ENCODE measurements at places on chromosomes 7 and 10.

- no peak for DNase-seq
Measured at GRCh38 chr10:104080762-104081161, 4.9 kb downstream of the COL17A1 start.

DNA sequence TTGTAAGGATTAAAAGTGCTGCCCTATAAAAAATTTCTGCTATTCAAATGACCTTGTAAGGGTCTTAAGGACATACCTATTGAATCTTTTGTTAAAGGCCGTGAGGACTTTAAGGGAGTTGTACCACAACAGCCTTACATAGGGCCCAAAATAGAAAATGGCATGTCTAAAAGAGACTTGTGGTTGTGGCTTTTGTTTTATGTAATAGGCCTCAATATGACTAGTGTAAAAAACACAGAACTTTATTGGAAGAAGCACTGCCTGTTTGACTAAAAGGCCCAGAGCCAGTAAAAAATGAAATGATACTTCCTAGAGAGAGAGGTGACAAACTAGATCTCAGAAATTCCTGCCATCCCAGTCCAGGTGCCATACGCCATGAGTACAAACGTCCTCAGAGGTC is 286.6 kb downstream of the SEMA3D start:
- DNase-seq, result no peak

- DNase-seq, result no peak
Measured at GRCh38 chr7:55180963-55181542, 162.2 kb downstream of the EGFR start.

DNA sequence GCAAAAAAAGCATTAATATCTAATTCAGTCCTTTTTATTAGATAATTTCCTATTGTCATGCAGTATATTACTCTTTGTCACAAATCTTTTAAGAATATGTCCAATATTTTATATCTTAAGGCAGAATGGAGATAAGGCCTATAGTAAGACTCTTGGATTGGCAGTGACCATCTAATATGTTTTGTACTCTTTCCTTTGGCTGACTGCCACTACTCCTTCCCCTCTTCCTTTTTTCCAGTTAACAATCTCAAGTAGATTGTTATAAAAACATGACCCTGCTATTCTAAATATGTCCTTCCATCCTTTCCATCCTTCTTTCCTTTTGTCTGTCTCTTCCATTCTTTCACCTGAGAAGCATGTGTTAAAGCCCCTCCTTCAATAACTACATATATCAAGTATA is 92.8 kb upstream of the TMEM168 start:
- no peak for DNase-seq

DNA sequence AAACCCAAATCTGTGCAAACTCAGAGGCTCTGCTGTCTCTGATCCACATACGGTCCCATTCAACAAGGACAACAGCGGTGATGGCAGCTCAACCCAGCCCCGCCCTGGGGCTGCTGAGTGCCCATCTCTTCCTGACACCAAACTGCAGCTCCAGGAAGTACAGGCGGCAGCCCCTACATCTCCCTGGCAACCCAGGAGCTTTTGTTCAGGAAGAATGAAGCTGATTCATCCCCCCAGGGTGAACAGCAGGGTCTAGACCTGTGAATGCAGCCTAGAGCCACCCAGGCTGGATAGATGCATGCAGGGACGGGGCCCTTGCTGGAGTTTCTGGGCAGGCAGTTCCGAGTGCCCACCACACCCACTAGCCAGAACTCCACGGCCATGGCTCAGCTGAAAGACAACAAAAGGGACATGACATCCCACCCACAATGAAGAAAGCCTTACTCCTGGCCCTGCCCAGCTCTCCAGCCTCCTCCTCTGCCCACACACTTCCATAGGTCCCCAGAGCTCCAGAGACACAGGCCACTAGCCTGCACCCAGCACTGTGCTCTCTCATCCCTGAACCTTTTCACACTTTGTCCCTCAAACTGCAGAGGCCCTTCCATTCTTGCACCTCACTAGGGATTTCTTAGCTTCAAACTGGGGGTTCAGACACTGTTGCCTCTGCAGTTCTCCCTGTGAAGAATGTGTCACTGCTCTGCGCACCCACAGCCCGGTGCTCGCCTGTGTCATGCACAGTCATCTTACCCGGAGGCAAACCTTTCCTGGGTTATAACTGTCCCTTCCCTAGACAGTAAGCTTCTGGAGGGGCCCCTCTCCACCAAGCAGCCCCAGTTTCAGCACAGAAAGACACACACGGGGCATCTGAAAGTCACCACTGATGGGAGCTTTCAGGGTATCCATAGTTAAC is 99.1 kb downstream of the GRID1 start:
- no peak for DNase-seq

Data from BJ (cell line).